ENCODE measurements at places on chromosomes 12 and 14. TPM values are rescaled to one million over a fixed set of nuclear protein-coding genes. Genes with fewer than 3 reads are reported as not detected.

FRMD6 gene
- polyA plus RNA-seq, result 169 TPM

RAD9B gene
- polyA plus RNA-seq, result 0.20 TPM

MLF2 gene
- 535 TPM for polyA plus RNA-seq

RASAL1 gene
- not detected for polyA plus RNA-seq

CD163 gene
- polyA plus RNA-seq, result 0.03 TPM

FAM222A gene
- polyA plus RNA-seq, result 4.2 TPM

GUCY2C gene
- polyA plus RNA-seq, result not detected

GPN3 gene
- polyA plus RNA-seq, result 22.5 TPM

DCN gene
- 8.9 TPM for polyA plus RNA-seq

E2F7 gene
- polyA plus RNA-seq, result 8.8 TPM

- DNase-seq, result no peak
Measured at GRCh38 chr14:67512463-67513310, 20.4 kb upstream of the PLEKHH1 start.

DNA sequence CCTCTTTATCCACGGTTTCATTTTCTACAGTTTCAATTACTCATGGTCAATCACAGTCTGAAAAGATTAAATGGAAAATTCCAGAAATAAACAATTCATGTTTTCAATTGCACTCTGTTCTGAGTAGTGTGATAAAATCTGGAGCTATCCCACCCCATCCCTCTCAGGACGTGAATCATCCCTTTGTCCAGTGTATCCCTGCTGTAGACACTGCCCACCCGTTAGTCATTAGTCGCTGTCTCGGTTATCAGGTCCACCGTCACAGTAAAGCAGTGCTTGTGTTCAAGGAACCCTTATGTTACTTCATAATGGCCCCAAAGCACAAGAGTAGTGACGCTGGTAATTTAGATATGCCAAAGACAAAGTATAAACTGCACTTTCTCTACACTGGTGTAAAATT is 141.0 kb upstream of the LMNTD1 start:
- DNase-seq, result peak; percentile 53

GRCh38 chr14:97916100-97916499 is 1118.9 kb downstream of the VRK1 start:
- DNase-seq, result no peak

- DNase-seq, result no peak
Measured at GRCh38 chr14:43249591-43249990, 1257.5 kb downstream of the FSCB start.

GRCh38 chr12:91144053-91144452 is 32.8 kb upstream of the LUM start:
- DNase-seq, result no peak

GRCh38 chr14:35879654-35880249 is 53.6 kb downstream of the BRMS1L start:
- peak; percentile 39 for DNase-seq

- no peak for DNase-seq
Measured at GRCh38 chr12:97645726-97646125, 183.1 kb downstream of the RMST start.

GRCh38 chr12:26851031-26851809 is 18.2 kb upstream of the ITPR2 start:
- no peak for DNase-seq

- DNase-seq, result no peak
Measured at GRCh38 chr12:4211372-4211771, 62.2 kb upstream of the CCND2 start.

DNA sequence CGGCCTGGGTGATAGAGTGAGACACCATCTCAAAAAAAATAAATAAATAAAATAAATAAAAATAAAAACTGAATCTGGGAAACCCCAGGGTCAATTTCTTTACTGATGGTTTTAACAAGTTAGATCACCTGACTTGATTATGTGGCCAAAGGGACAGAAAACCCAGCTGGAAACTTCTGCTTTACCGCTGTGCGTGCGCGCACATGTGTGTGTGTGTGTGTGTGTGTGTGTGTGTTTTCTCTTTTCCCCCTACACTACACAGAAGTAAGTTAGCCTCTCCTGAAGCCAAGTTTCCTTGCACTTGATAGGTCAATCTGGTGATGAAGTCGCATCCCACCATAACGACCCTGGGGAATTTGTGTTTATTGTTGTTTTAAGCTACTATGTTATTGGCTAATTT is 105.3 kb upstream of the AMN1 start:
- no peak for DNase-seq

- DNase-seq, result no peak
Measured at GRCh38 chr12:100187068-100187467, 13.5 kb upstream of the ACTR6 start.

DNA sequence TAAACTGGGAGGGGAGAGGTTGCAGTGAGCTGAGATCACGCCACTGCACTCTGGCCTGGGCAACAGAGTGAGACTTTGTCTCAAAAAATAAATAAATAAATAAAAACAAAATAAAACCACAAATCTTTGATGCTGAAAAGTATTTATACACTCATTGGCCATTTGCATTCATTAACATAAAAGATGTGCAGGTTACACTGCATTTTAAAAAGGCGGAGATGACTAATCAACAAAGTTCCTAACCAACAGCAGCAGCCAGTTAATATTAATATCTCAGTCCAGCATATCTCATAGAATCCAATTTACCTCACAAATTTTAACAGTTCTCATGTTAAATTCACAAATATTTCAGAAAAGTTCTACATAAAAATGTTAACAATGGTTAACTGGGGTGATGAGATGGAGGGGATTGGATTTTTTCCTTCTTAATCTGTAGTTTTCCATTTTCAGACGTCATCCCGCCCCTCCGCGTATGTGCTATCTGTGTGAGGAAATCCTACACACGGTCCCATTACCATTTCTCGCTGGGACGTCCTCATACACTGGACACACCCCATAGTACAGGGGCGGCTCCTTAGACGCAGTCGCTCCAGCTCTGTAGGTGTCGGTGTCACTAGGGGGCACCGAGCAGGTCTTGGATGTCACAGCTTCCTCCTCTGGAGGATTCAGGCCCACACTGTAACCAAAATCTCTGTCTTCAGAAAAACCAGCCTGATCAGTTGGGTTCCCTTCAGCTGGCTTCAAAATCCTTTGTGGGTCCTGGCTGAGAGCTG is 7.3 kb downstream of the ANKLE2 start:
- no peak for DNase-seq

DNA sequence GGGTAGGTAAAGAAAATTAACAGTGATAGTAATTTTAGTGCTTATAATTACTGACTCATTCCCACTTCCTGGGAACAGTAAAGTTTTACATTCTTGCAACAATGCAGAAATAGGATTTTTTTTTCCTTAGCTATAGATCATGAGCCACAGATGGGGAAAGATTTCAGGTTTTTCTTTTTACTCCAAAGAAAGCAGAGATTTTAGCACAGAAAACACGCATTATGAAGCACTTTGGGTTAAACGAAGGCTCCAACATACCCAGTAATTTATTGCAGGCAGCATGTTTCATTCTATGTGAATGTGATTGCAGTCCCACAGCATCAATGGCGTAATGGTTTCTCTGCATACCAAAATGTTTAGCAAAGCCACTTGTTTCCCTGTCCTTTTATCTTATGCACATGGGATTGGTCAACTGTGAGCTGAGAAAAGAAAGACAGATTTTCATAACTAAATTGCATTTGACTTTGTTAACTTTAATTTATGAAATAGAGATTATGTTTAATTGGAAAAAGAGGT is 124.6 kb upstream of the E2F7 start:
- DNase-seq, result no peak

GRCh38 chr14:32038876-32039275 is 38.2 kb upstream of the ARHGAP5 start:
- peak; percentile 25 for DNase-seq

GRCh38 chr12:52307836-52308805 is 13.1 kb downstream of the KRT83 start:
- DNase-seq, result peak; percentile 89

DNA sequence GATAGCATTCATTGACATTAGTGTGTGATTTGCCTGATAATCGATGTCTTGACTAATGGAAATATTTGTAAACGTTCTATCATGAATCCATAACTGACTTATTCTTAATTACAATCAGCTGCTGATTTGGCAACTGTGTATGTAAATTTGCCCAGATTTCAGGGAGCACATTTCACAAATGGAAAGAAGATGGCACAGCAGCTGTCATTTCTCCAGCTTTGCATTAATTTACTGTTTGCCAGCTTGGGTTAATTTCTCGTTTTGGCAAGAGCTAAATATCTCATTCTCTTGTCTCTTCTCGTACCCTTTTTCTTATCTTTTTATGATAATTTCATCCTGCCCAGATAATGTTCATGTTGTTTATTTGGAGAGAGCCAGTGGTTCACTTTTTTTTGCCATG is 22.9 kb downstream of the TDP1 start:
- no peak for DNase-seq

GRCh38 chr14:94380225-94381148 is 7.9 kb downstream of the SERPINA1 start:
- no peak for DNase-seq

DNA sequence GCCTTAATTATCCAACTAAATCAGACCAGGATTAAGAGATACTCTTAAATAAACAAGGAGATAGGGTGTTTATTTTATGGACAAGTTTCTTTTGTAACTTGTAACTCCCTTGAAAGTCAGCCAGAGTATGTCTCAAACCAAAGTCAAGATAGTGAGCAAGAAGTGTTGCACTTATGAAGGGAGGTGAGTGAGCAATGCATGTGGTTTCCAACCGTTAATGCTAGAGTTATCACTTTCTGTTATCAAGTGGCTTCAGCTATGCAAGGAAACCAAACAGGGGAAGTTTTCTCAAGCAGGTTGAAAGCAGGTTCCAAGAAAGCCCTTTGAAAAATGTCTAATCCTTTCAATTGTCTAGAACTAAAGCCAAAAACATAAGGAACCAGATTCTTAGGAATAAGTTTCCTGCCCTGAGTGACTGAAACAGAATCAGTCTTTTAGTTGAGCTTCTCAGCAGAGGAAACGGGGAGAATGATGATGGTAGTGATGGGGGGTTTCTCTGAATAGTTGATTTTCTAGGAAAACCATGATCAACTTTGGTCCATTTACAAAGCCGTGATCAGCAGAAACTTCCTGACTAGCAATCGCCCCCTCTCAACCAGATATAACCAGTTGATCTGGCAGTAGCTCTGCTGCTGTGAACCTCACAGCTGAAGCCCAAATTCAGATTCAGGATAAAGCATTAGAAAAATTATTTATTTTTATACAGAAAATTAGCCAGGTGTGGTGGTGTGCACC is 128.4 kb downstream of the DAD1 start:
- DNase-seq, result no peak

GRCh38 chr12:112007945-112008344 is 5.0 kb downstream of the TMEM116 start:
- DNase-seq, result no peak

DNA sequence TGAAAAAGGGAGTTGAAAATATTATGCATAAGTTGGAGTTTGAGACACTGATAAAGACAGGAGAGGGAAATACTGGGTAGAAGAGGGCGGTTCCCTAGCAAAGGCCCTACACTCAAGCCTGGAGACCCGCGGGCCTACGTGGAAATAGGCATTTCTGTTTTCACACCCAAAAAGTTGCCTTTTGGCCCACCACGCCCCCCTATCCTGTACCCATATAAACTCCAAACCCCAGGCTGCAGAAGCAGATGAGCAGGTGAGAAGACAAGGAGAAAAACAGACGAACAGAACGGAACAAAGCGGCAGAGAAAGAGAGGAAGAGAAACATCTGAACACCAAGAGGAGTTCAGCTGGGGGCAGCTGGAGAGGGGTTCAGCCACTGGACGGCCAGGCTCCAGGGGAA is 177.9 kb downstream of the GALC start:
- DNase-seq, result no peak

GRCh38 chr12:95102916-95103671 is 29.7 kb upstream of the NR2C1 start:
- no peak for DNase-seq

DNA sequence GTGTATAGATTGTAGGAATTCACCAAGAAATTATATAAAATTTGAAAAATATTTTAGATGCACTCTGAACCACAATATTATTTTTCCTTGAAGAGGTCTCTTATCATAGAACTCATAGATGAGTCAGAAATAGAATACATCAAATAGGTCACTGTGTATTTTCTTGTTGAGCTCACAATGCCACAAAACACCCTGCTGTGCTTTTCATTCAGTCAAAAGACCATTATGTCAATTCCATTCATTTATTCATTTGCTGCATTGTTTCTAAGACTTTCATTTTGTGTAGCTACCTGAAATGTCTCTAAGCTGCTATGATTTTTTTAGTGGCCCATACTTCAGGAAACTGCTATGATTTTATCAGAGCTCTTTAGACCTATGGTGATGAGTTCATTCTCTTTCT is 231.9 kb upstream of the AVPR1A start:
- no peak for DNase-seq

GRCh38 chr14:90453401-90453951 is 56.6 kb downstream of the CALM1 start:
- peak; percentile 67 for DNase-seq

- no peak for DNase-seq
Measured at GRCh38 chr12:47082796-47083621, 3.2 kb upstream of the AMIGO2 start.
